Stimulated activated CD8-positive, alpha-beta memory T cell treated with anti-CD3 and anti-CD28 coated beads, Interleukin-15, amount 100 ng/mL, for 4 hours (primary cell): ENCODE measurements at places on chromosomes 7 and 10.

- no peak for DNase-seq
Measured at GRCh38 chr10:114967071-114967470, 29.1 kb downstream of the TRUB1 start.

- DNase-seq = no peak
Measured at GRCh38 chr10:75399461-75400162, 2.0 kb downstream of the ZNF503 start.

DNA sequence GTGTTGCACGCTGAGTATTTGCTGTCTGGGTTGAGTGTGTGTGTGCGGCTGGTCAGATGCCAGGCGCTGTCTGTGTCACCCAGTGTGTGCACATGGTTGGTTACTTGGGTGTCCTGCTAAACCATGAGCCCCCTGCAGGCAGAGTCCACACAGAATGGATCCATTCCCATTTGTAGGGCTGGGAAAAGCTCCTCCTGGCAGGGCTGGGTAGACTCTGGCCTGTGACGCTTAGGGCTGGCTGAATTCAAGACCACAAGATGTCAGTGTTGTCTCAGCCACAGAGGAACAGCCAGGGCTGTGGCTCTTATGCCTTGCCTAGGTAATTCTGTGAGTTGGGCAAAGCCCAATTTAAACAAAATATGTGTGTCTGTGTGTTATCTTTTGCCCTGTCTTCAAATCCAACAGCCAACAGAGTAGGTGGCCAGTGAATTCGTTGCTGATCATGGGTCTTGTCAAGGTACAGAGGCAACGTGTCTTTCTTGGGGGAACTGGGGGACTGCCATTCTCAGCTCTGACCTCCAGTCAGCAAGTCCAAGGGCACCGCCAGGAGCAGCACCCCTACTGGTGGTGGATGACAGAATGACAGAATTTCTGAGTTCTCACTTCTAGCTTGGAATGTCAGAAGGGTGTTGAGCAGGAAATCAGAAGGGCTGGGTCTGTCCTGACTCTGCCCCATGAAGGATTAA is 285.1 kb downstream of the CCSER2 start:
- DNase-seq = no peak

GRCh38 chr7:41773756-41774155 is 70.9 kb upstream of the INHBA start:
- DNase-seq = no peak

GRCh38 chr7:32481921-32482320 is 8.3 kb downstream of the LSM5 start:
- DNase-seq = no peak

GRCh38 chr10:132066186-132066585 is 440 bp downstream of the JAKMIP3 start:
- DNase-seq = no peak

- no peak for DNase-seq
Measured at GRCh38 chr7:133027397-133027796, 54.5 kb downstream of the CHCHD3 start.

DNA sequence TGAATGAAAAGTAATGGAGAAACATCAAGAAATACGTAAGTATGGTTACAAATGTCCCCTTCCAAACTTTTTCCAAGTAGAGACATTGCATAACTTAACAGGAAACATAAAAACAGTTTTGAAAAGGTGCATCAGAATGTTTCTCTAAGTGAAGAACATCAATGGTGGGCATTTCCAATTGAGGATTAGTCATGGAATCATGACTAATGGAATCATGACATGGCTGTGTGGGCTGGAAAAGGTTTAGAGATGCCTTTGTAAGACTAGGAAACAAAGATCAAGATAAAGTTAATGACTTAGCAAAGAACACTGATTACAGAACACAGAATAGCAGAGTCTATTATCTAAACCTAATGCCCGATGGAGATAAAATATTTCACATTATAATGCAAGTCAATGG is 272.0 kb downstream of the HPSE2 start:
- DNase-seq = no peak

DNA sequence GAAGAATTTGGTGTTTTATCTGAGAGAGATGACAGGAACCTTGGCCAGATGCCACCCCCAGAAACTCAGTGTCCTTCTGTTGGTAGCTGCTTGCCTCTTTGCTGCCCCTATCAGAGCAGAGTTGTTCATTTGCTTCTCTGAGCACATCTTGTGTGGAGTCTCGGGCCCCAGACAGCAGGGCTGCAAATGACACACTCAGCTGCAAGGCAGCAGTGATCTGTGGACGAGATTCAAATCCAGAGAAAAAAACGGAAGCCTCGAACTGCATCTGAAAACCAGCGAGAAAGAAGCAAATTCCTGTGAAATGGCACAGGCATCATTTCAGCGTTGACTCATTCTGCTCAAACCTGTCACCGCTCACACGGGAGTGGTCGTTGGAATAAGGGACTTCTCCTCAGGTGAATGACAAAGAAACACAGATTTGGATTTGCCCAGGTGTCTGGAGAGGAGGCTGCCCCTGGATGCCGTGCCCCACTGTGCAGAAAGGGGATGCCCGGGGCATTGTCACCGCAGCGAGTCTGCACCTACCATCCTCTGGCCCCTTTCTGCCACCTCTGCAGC is 144.7 kb downstream of the PFKFB3 start:
- peak; percentile 8 for DNase-seq

- no peak for DNase-seq
Measured at GRCh38 chr7:40945788-40946187, 757.1 kb downstream of the INHBA start.

DNA sequence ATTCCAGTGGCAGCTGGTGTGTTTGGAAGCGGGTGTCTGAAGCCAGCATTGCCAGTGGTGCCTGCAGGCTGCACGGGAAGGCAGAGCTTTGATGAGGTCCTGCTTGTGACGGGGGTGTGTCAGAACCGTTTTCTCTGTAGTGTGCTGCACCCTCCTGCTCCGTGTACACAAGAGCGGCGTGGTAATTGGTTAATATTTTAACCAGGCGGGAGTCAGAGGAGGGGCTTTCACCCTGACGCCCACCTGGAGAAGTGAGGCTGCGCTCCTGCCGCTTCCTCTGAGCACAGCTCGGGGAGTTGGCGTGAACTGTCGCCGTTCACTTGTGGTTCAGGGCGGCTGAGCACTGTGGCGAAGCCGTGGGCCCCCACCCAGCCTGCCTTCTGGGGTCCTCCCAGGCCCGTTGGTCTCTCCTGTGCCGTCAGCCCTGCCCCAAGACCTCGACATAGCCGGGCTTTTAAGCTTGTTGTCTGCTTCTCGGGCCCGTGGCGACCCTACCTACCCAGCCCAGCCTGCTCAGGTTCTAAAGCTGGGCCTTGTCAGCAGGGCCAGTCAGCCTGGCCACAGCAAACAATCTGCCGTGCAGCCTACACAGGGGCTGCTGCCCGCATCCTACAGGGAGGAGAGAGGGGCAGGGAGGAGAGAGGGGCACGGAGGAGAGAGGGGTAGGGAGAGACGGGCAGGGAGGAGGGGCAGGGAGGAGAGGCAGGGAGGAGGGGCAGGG is 11.6 kb downstream of the NKX6-2 start:
- no peak for DNase-seq

DNA sequence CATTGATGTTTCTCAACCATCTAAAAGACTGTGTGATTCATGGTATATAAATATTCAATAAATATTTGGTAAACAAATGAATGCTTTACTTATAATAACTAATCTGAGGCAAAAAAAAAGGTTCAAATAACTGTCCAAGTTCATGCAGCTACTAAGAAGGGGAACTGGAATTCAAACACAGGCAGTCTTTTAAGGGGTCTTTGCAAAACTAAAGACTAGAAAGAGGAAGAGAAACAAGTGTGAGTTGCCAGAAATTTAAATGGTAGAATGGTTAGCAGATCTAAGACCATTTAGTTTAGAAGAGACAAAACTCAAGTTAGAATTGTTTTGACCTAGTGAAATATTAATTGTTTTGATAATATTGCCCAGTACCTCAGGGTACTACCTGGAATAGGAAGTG is 642.0 kb upstream of the LRRN3 start:
- no peak for DNase-seq

DNA sequence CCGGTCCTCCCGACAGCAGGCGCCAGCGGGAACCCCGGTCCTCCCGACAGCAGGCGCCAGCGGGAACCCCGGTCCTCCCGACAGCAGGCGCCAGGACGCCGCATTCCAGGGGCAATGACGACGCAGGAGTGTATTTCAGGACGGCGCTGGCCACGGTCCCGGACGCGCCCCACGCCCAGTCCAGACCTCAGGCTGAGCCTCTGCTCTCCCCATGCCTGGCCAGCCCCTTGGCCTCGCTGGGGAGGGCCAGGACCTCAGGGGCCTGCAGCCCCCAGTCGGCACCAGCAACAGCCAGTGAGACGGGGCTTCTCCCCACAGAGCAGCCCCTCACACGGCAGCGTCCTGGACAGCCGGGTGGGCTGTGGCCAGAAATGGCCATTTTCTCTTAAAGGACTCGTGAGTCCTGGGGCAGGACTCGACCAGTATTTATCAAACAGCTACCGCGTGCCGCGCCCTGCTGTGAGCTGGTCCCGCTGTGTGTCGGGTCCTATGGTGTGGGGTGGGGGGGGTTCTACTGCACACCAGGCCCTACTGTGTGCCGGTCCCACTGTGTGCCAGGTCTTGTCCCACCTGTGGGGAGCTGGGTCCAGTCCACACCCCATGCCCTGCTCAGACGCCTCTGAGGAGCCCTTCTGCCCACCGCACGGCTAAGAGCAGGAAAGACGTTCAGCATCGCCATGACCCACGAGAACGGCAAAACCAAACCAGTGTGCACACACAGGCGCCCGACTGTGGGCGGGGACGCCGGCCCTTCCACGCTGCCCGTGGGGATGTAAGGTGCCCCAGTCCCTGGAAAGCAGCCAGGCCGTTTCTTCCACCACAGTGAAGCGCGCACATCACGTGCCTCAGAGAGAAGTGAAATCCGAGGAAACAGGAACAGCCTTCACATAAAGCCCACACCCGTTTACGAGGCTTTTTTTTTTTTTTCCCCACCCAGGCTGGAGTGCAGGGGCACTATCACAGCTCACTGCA is 33.3 kb downstream of the GET4 start:
- DNase-seq = no peak

GRCh38 chr10:34650156-34650555 is 164.9 kb downstream of the PARD3 start:
- DNase-seq = no peak

DNA sequence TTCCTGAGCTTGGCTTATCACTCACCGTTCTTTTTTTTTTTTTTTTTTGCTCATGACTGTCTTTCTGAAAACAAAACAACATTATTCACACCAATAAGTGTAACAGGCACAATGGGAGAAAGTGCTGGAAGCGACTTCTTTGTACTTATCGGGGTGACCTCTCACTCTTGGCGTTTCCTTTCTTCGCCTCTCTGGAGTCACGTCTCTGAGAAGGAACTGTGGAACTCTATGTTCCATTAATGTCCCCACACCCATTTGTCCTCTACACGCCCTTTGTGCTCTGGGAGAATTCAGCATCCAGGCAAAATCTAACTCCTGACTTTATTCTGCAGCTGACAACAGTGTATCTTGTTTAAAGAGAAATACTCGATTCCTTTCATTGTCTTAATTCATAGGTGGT is 70.8 kb upstream of the FAM204A start:
- no peak for DNase-seq

- DNase-seq = no peak
Measured at GRCh38 chr7:128796327-128796726, 4.6 kb downstream of the CCDC136 start.

DNA sequence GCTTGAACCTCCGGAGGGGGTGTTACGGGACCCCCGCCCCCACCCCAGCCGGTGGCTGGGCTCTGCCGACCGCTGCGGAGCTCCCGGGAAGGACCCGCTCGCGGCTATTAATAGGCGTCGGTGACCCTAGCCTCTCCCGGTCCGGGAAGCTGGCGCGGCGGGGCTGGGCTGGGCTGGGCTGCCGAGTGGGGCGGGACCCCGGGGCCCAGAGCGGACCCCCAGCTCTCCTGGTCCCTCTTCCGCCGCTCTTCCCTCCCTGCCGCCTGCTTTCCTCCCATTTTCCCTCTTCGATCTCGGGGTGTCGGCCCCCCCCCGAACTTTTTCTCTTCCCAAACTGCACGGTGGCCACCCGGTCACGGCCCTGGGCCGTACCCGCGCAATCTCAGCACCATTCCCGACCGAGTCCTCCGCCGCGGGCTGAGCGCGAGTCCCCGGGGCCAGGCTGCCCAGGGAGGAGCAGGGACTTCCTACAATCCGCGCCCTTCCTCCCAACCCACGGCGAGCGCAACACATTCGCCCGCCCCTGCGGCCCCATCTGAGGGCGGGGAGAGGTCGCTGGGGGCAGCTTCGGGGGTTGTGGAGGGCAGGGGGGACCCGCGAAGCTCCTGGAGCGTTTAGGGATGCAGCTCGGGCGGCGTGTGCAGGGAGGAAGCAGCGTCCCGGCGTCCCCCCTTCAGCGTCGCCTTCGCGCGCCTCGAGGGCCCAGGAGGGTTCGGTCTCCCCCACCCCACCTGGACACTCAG is 3.1 kb upstream of the ELFN1 start:
- no peak for DNase-seq

DNA sequence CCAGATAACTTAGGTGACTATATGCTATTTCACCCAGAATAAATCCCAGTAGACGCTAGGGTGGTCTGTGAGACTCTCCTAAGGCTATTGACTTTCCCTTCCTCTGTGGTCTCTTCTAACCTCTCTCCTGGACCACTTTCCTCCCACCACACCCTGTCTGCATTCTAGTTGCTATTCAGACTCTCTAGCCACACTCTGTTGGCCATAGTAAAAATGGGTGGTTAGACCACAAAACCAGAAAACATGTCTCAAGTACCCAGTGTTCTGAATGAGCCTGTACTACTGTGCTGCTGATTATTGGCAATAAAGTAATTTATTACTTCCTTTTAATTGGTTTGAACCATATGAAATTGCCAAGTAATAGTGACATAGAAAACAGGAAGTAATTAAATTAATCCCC is 240.8 kb downstream of the KIF20B start:
- no peak for DNase-seq

DNA sequence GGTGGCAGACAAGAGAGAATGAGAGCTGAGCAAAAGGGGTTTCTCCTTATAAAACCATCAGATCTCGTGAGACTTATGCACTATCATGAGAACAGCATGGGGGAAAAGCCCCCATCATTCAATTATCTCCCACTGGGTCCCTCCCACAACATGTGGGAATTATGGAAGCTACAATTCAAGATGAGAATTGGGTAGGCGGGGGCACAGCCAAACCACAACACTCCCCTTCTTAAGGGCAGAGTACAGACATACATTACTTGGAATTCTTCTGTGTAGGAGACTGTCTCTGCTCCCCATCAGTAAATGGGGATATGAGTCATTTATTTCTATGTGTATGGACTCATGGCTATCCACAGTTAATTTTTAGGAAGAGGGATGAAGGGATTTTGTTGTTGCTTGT is 31.2 kb downstream of the FAM171A1 start:
- no peak for DNase-seq

- peak; percentile 58 for DNase-seq
Measured at GRCh38 chr7:48084727-48085432, 4.2 kb upstream of the UPP1 start.
